Naive thymus-derived CD4-positive, alpha-beta T cell (primary cell): ENCODE measurements at places on chromosomes 2 and 18. TPM values are rescaled to one million over a fixed set of nuclear protein-coding genes. Genes with fewer than 3 reads are reported as not detected.

DNA sequence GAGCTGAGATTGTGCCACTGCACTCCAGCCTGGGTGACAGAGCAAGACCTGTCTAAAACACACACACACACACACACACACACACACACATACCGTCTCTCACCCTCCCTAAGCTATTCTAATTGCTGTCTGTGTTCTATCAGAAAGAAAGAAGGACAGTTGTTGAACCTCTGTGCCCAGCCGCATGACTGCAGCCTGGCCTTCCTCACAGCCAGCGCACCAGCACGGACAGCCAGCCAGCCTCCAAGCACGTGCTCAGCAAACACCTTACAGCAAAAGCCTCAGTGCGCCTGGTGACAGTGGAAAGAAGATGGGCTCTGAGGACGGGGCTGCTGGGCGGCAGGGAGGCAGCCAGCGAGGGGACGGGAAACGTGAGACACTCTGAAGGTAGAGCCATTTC is 58.0 kb downstream of the ZNF516 start:
- no peaks in the 10 kb centered on the region for H3K36me3 ChIP-seq
- no peaks in the 10 kb centered on the region for H3K27me3 ChIP-seq
- no peaks in the 10 kb centered on the region for H3K4me1 ChIP-seq
- no peak for DNase-seq

GRCh38 chr2:4840791-4841190 is 851.4 kb upstream of the SOX11 start:
- H3K4me3 ChIP-seq = no peak overlapping the region
- no peak for DNase-seq
- no peaks in the 10 kb centered on the region for H3K27me3 ChIP-seq
- H3K27ac ChIP-seq = no peak overlapping the region
- H3K4me1 ChIP-seq = no peaks in the 10 kb centered on the region

DNA sequence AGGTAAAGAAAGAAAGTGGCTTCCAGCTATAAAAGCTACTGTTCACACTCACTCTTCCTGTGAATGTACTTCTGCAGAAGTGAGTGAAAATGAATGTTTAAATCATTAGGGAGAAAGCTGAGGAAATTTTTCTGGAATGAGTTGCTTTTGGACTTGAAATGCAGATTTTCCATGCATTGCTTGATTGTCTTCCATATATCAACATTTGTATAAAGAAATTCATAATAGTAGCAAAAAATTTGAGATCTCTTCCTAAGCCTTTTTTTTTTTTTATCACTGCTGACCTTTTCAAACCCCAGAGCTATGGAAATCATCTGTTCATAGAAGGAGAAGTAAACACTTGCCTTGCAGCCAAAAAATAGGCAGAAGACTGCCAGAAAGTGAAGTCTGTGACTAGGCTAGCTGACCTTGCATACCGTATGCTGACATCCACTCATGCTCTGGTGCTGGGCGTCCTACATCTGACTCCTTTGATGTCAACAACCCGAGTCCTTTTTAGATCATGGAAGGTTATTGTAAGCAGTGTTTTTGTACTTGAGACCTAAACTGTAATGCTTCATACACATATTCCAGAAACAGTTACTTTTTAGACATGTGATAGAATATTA is 154.5 kb upstream of the RASGRP3 start:
- H3K36me3 ChIP-seq = no peaks in the 10 kb centered on the region
- DNase-seq = no peak
- H3K4me3 ChIP-seq = no peak overlapping the region
- H3K4me1 ChIP-seq = peaks cover 8% of the 10 kb centered on the region
- no peak overlapping the region for H3K27ac ChIP-seq

GRCh38 chr2:20585710-20586594 is 64.9 kb downstream of the HS1BP3 start:
- H3K27me3 ChIP-seq = no peaks in the 10 kb centered on the region
- no peak for DNase-seq
- no peak overlapping the region for H3K4me3 ChIP-seq
- H3K36me3 ChIP-seq = no peaks in the 10 kb centered on the region
- H3K27ac ChIP-seq = no peak overlapping the region

DNA sequence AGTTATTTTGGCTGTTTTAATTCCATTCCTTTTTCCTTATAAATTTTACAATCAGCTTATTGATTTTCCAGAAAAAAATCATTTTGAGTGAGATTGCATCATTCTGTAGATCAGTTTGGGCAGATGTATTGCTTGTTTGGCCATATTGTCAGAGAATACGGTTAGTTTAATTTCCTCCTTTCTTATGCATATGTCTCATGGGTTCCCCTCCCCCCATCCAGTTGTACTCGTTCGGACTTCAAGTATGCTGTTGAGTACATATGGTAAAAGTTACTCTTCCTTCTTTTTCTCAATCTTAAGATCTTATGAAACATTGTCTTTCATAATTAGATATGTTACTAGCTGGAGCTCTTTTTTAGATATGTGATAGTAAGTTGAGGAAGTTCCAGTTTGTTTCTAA is 131.2 kb upstream of the TTC27 start:
- no peak overlapping the region for H3K4me3 ChIP-seq
- no peak for DNase-seq
- no peaks in the 10 kb centered on the region for H3K27me3 ChIP-seq
- no peaks in the 10 kb centered on the region for H3K4me1 ChIP-seq
- no peak overlapping the region for H3K27ac ChIP-seq

DNA sequence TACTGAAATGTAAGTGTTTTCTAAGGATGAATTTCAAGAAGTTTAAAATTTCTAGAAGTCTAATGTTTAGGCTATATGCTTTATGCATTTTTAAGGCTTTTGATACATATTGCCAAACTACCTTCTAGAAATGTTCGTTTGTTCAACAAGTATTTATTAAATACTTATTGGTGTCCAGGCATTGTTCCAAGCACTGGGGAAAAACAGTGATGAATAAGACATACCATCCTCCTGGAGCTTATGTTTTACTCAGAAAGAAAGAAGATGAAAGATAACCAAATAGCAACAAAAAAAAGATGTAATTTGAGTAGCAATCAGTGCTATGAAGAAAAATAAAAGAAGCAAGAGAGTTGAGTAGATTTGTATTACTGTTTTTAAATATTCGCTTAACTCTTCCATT is 692.9 kb downstream of the SLC4A3 start:
- no peaks in the 10 kb centered on the region for H3K36me3 ChIP-seq
- H3K4me1 ChIP-seq = no peaks in the 10 kb centered on the region
- H3K27ac ChIP-seq = no peak overlapping the region
- no peak overlapping the region for H3K4me3 ChIP-seq
- no peak for DNase-seq
- no peaks in the 10 kb centered on the region for H3K27me3 ChIP-seq

GRCh38 chr2:28270456-28271152 is 122.1 kb upstream of the FOSL2 start:
- H3K27ac ChIP-seq = no peak overlapping the region
- no peaks in the 10 kb centered on the region for H3K27me3 ChIP-seq
- no peaks in the 10 kb centered on the region for H3K4me1 ChIP-seq
- no peak for DNase-seq
- no peaks in the 10 kb centered on the region for H3K36me3 ChIP-seq

DNA sequence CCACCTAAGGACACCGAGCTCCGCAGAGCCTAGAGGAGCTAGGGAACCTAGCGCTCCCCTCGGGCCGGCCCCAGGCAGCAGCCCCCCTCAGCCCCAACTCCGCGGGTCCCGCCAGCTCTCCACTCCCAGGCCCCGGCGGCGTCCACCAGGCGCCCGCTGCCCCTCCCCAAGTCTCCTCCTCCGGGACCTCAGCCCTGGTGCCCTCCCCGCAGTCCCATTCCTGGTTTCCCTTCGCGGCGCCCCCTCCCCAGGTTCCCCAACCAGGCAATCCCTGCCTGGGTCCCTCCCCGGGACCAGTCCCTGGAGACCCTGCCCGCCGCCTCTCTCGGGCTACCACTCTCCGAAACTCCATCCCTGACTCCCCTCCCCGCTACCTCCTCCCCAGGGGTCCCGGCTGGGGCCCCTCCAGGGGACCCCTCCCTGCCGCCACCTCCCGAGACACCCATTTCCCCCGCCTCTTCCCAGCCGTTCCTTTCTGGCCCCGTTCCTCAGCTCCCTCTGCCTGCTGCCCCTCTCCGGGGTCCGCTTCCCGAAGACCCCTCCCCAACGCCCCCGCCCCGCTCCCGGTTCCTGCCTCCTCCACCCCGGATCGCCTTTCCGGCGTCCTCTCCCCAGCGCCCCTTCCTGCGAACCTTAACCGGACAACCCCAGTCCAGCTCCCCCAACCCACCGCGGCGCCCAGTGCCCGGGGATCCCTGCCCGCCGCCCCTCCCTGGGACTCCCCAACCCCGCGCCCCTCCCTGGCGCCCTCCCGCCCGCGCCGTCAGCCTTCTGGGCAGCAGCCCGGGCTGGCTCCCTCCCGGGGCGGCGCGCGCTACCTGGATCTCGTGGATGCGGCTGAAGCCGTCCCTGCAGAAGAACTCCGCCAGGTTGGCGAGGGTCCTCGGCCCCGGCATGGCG is 678 bp downstream of the CYP27C1 start:
- no peak overlapping the region for H3K4me3 ChIP-seq
- peaks cover 8% of the 10 kb centered on the region for H3K27me3 ChIP-seq
- no peaks in the 10 kb centered on the region for H3K36me3 ChIP-seq
- no peaks in the 10 kb centered on the region for H3K4me1 ChIP-seq

DNA sequence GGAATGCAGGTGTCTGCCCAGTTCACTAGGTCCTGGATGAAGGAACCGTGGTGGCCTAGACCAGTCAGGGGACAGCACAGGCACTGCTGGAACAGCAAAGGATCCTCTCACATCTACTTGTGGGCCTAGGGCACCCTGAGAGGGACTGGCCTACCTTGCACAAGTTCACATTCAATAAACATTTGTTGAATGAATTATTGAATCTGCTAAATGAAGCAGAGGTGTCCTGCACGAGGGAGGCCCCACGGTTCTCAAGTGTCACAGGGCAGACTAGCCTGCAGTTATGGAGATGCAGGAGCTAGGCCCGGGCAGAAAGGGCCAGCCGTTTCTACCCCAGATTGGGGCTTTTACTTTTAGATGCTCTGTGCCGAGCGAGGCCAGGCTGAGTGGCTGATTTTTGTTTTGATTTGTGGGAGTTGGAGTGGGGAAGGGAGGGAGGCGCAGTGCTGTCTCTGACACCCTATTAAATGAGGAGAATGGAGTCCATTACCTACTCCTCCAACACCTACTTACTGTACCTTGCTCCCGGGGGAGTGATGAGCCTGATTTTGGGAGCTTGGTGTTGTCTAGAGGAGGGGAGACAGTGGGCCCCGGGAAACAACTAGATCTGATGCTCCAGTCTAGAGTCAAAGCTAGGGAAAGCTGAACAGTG is 18.4 kb downstream of the SH2D6 start:
- H3K4me1 ChIP-seq = peaks cover 12% of the 10 kb centered on the region
- no peaks in the 10 kb centered on the region for H3K27me3 ChIP-seq
- no peaks in the 10 kb centered on the region for H3K36me3 ChIP-seq
- DNase-seq = no peak

DNA sequence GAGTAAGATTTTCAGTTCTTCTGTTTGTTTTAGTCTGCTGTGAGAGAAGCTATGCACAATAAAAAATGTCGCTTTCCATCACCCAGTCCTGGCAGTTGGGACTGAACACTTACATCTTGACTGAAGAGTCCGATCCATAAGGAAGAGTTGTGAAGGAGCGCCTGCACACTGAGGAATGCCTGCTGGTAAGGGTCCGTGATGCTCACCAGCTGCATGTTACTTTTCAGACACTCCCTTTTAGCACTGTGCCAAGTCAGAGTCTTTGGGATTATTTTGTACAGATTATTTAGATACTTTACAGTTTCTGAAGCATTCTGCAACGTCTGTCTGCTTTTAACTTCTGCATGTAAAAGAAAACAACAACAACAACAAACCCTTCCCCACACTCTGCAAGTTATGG is 42.6 kb upstream of the CD302 start:
- no peaks in the 10 kb centered on the region for H3K4me1 ChIP-seq
- no peak overlapping the region for H3K27ac ChIP-seq
- H3K4me3 ChIP-seq = no peak overlapping the region
- peaks cover 10% of the 10 kb centered on the region for H3K36me3 ChIP-seq
- no peaks in the 10 kb centered on the region for H3K27me3 ChIP-seq

DNA sequence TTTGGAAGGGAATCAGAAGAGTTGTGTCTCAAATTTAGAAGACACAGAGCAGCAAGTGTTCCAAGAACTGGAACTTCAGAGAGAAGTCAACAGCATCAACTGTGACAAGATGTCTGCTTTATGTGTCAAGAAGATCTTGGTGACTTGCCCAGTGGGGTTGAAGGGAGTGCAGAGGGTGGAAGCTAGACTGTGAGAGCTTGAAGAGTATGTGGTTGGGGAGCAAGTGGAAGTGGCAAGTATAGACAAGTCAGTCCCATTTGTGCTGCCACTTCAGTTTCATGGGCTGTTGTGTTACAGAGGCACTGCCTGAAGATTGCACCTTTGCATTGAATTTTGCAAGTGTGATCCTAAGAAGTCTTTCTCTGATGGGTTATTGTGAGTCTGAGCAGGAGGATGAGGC is 68.7 kb upstream of the MC2R start:
- no peak for DNase-seq
- H3K36me3 ChIP-seq = no peaks in the 10 kb centered on the region
- no peaks in the 10 kb centered on the region for H3K27me3 ChIP-seq
- H3K4me3 ChIP-seq = no peak overlapping the region
- H3K27ac ChIP-seq = no peak overlapping the region

PROKR1 gene
- not detected in 2 replicates for total RNA-seq

ZC3H8 gene
- 16.3 TPM for total RNA-seq

PSTPIP2 gene
- 14.1 TPM for total RNA-seq

BOK gene
- total RNA-seq = not detected

VIL1 gene
- 0.69 TPM for total RNA-seq

KIF1A gene
- total RNA-seq = not detected

NHEJ1 gene
- total RNA-seq = 18.5 TPM

NPHP1 gene
- 0.11 TPM for total RNA-seq

POTEJ gene
- total RNA-seq = not detected
